ENCODE measurements at places on chromosomes 3 and 15.

GRCh38 chr3:65020281-65021160 lies 332.7 kb upstream of the ADAMTS9 start:
- no peak for DNase-seq

- no peak for DNase-seq
These were observed 1.4 kb downstream of the ATP11B start for GRCh38 chr3:182794455-182795388.

- DNase-seq, result no peak
These were observed 270.4 kb upstream of the CTDSPL start for GRCh38 chr3:37591116-37591781.

- no peak for DNase-seq
These were observed 6.0 kb downstream of the SPATA16 start for GRCh38 chr3:173135059-173135458.

DNA sequence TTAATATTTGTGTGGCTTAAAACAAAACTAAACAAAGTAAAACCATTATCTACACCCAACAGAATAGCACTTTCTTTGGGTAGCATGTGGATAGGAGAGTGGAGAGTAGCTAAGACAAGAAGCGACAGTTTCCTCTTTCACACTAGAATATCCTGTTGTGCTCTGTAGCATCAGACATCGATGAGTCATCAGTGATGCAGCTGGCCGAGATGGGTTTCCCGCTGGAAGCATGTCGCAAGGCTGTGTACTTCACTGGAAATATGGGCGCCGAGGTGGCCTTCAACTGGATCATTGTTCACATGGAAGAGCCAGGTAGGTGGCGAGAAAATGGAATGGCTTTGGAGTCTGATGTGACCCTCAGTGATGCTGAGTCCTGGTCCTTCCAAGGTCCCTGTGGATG lies 108.1 kb downstream of the USP13 start:
- no peak for DNase-seq

Data from stimulated activated CD8-positive, alpha-beta memory T cell treated with anti-CD3 and anti-CD28 coated beads, Interleukin-7, amount 100 ng/mL, for 48 hours (primary cell).